Kidney capillary endothelial cell (primary cell): ENCODE measurements at places on chromosomes 12 and 14.

GRCh38 chr12:630656-631632, 32.3 kb downstream of the NINJ2 start:
- DNase-seq, result no peak

- DNase-seq, result no peak
Observed at GRCh38 chr14:103949131-103949790, 6.9 kb upstream of the RD3L start.

- DNase-seq, result no peak
Observed at GRCh38 chr14:74245292-74245691, 6.0 kb downstream of the VSX2 start.

- DNase-seq, result no peak
Observed at GRCh38 chr12:80316222-80316621, 127.8 kb upstream of the PTPRQ start.

GRCh38 chr14:45133683-45134050, 614 bp downstream of the FKBP3 start:
- DNase-seq, result peak; percentile 1

GRCh38 chr12:15701631-15702156, 87.5 kb downstream of the EPS8 start:
- DNase-seq, result peak; percentile 12

DNA sequence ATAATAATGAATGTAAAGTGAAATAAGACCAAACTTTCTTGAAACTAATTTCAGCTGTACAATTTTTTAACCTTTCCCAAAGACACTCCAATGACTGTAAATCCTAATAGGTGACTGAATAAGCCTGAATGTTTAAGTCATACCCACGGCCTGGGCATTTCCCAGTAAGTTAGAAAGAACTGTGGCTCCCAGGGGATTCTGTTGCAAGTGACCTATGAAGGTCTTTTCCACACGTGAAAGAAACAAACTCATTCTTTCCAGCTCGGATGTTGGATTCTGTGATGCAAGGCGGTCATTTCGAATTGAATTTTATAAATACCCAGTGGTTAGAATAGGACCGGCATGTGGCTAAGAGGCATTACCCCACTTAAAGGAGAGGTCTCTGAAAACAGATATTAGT, 1134.4 kb downstream of the GALC start:
- no peak for DNase-seq
